Ecto neural progenitor cell (in vitro differentiated cells): ENCODE measurements at places on chromosomes 5 and 9.

- DNase-seq, result no peak
These were observed 145.3 kb upstream of the ZNF462 start for GRCh38 chr9:106717686-106718085.

DNA sequence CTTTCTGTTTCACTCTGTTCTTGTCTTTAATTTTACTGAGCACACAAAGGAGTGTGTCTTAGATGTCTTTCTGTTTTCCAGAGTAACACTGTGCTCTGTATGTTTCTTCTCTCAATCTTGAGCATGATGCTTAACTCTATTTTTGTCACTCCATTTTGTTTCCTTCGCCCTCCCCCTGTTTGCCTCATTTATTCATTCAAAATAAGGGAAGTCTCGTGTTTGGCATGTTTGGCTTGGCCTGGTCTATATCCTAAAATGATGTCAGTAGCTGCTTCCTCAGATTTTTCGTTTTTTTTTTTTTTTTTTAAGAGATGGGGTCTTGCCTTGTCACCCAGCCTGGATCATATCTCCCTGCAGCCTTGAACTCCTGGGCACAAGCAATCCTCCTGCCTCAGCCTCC, 22.0 kb downstream of the ZNF618 start:
- DNase-seq, result no peak

GRCh38 chr9:76516871-76517270, 57.9 kb downstream of the GCNT1 start:
- DNase-seq, result no peak

DNA sequence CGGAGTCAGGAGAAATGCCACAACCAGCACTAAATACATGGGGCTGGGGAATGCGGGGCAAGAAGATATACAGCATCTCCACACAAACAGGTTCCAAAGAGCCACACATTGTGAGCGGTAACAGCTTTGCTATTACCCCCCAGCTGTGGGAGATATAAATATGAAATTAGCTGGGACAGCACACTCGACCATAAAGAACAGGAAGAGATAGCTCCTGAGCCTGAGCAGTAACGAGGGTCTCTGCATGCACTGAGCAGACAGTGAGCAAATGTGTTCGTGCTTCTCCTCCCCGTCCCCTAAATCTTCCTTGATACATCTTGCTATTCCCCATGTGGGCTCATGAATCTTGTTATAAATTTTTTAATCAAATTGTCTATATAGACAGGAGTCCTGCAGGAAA, 53.1 kb downstream of the ADAMTS2 start:
- no peak for DNase-seq

GRCh38 chr9:111700776-111701175, 39.4 kb downstream of the GNG10 start:
- no peak for DNase-seq

DNA sequence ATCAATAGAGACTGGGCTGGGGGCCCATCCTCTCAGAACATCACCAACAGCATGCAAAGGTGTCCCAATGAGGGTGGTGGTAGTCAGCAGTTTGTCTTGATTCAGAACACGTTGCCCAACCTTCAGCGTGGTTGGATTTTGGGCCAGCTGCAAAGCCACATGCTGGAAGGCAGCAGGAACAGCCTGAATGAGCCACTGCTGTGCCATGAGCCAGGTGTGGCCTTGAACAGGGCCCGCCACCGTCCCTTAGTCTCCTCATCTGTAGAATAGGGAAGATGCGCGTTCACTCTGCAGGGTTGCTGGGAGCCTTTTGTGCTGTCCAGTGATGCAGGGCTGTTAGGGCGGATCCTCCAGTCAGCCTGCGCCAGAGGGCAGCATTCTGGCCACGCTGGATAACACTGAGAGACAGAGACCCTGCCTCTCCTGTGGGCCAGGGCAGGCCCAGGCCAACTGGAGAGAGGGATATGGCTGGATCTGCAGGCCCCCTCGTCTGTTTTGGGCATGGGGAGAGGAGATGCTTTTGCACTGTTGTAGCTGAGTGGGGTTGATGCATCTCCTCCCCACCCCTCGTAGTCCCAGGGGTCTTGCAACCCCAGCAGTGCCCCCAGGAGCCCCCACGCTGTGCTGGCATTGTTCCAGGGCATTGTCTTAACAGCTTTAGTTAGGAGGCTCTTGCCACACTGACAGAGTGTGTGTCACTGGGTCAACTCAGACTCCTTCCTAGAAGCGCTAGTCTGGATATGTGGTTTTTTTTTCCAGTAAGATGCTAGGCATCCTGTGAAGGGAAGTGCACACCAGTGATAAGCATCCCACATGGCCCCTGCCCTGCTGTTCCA, 42.1 kb downstream of the SLC46A2 start:
- DNase-seq, result peak; percentile 59

DNA sequence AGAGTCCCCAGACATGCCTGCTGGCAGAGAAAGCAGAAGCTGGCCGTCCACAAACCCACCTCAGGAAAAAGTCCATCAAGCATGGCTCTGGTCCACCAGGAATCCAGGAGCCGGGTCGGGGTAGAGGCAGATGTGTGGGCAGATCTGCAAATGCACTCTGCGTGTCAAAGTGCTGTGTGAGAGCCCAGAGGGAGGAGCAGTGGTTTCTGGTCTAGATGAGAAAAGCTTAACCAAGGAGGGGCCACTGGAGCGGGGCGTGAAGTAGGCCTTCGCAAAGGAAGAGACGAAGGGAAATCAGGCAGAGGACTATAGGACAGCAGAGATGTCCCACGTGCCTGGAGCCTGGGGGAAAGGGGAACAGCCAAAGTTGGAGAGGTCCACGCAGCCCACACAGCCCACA, 40.0 kb downstream of the TTLL11 start:
- DNase-seq, result no peak

DNA sequence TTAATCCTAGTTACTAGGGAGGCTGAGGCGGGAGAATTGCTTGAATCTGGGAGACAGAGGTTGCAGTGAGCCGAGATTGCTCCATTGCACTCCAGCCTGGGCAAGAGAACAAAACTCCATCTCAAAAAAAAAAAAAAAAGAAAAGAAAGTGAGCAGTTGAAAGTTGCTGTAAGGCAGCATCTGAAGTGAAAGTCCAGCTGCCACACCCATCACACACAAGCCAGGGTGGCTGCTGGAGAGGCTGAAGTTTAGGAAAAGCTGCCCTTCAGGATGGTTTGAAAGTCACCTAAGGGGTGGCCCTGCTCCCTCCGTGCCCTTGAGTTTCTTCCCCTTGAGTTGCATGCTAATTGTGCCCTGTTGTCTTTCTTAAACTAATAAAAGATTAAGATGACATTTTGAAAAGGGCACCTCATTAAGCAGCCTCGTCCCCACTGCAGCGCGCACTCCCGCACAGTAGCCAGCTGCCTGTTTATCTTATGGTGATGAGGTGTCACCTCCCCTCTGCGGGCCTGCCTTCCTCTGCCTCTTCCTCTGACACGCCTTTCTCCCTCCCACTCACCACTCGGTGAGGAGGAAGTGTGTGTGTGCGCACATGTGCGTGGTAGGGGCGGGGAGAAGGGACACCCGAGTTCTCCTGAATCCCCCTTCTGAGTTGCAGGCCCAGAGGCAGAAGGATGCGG, 104.2 kb upstream of the PANK3 start:
- DNase-seq, result no peak

GRCh38 chr9:116115761-116116353, 37.7 kb upstream of the PAPPA start:
- no peak for DNase-seq

GRCh38 chr5:6591671-6592288, 41.1 kb downstream of the NSUN2 start:
- no peak for DNase-seq

DNA sequence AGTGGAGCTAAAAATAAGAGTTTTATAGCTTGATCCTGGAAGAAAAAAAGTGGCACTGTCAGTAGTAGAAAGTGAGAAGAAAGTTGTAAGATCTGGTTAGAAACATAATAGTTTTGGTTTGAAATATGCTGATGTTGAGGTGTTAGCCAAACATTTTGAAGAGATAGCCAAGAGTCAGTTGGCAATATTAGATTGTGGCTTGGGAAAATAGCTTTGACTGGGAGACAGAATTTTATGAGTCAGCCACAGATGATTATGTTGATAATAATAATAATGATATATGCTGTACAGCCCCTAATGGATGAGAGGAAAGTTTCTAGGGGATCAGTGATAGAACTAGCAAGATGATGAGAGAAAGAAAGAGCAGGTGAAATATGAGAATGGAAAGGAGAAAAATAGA, 12.4 kb upstream of the CDH18 start:
- no peak for DNase-seq

DNA sequence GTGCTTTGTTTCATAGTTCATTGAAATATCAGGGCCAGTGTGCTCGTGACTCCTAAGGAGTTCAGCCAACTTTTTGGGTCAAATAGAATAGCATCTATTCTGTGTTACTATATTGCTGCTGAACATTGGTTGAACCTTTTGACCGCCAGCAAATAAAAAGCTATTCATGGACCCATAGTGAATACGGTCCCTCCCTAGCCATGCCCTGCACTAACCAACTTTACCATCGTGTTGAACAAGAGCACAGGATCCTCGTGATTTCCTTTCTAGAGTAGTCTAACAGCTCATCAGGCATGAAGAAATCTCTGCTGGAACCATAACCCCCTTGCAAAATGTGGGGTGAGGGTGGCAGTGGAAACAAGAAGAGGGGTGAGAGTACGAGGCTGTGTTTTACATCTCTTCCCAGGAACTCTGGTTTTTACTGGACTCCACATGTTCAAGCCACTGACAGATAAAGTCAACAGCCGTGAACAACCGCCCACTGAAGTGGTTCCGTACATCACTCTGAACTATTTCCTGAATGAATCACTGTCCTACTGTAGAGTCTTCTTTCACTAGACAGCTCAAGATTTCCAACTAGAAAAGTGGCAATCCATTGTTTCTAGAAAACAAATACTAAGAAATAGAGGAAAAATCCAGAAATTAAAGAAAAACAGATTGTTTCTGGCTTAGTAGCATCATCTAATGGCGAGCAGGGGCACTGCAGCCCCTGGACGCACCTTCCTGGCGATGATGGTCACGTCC, 70.1 kb upstream of the SPATA31E1 start:
- DNase-seq, result no peak

GRCh38 chr5:153767221-153768188, 271.2 kb downstream of the FAM114A2 start:
- DNase-seq, result no peak

DNA sequence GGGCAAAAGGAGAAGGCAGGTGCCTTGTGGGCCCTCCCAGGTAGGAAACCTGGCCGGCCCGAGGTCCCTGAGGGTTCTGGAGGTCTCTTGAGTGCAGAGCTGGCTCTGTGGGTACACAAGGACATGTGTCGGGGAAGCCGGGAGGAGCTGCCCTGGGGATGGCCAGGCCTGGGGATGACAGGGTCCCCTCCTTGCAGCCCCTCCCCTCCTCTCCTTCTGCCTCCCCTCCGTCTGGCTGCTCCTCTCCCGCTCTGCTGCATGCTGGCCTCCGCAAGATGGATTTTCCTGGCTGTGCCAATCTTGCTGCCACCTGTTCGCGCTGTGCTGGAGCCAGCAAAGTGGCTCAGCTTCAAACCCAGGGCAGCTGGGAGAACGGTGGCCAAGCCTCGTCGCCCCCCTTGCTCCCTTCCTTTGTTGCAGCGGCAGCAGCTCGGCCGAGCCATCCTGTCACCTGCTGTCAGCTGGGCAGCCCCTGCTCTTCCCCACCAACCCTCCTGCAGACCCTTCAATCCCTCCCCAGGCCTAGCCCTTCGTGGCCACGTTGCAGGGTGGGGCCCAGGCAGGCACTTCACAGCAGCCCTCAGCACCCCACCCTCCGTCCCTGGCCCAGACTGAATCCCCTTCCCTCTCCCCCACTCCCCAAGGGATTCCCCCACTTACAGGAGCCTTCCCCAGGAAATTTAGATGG, 17.6 kb upstream of the UNC5A start:
- no peak for DNase-seq

GRCh38 chr9:128109050-128109709, 18.3 kb downstream of the PTGES2 start:
- DNase-seq, result no peak

GRCh38 chr5:113519412-113519811, 5.9 kb downstream of the YTHDC2 start:
- no peak for DNase-seq

DNA sequence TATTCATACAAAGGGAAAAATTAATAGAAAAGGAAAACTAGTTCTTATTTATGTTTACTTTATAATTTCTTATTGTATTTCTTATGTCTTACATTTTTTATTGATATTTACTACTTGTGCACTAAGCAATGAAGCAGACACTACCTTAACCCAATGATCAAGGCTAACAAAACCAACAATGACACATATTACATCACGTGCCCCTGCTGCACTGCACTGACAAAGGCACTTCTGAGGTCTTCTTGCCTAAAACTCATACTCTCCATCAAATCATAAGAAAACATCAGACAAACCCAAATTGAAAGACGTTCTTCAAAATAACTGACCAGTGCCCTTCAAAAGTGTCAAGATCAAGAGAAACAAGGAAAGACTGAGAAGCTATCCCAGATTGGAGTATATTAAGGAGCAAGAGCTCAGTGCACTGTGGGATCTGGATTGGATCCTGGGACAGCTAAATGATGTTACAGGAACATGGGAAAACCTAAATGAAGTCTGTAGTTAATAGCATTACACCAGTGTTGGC, 230.9 kb downstream of the AUH start:
- DNase-seq, result no peak

DNA sequence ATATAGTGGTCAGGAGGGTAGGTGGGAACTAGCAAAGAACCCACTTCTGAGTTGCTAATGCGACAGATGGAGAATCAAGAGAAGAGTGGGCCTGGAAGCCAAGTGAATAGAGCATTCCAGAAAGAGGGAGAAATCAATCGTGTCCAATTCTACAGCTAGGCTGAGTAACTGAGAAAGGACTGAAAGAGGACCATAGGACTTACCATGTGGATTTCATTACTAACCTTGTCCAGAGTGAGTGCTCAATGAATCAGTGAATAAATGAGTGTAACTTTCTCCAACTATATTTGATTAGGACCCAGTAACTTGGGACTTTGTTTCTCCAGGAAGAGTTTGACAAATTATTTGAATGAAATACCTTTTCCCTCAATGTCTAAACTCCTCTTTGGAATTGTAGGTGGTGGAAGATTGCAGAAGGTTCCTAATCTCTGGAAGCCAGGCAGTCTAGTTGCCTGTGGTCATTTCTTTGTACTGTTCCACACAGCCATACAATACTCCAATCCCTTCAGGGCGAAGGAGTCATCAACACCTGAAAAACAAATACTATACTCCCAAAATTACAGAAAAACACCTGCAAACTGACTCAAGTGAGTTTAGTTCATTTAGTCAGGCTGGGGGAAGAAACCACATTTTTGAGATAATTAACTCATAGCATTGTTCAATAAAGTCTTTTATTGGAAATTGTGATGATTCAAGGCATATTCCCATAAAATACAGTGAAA, 2.6 kb upstream of the F2RL1 start:
- DNase-seq, result no peak

- no peak for DNase-seq
These were observed 3.3 kb upstream of the ANXA2R start for GRCh38 chr5:43043400-43043756.

GRCh38 chr9:124954255-124954654, 13.4 kb upstream of the GOLGA1 start:
- DNase-seq, result no peak

DNA sequence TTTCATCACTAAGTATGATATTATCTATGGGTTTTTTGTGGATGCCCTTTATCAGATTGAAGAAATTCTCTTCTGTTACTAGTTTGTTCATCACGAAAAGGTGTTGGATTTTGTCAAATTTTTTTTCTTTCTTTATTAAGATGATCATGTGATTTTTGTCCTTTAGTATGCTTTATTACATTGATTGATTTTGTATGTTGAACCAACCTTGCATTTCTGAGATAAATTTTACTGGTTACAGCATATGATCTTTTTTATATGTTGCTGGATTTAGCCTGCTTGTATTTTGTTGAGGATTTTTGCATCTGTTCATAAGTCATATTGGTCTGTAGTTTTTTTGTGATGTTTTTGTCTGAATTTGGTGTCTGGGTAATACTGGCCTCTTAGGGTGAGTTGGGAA, 42.8 kb downstream of the RAD23B start:
- DNase-seq, result no peak

- no peak for DNase-seq
These were observed 216.3 kb downstream of the RFK start for GRCh38 chr9:76177931-76178330.
